ENCODE measurements at places on chromosomes 1 and 21.

DNA sequence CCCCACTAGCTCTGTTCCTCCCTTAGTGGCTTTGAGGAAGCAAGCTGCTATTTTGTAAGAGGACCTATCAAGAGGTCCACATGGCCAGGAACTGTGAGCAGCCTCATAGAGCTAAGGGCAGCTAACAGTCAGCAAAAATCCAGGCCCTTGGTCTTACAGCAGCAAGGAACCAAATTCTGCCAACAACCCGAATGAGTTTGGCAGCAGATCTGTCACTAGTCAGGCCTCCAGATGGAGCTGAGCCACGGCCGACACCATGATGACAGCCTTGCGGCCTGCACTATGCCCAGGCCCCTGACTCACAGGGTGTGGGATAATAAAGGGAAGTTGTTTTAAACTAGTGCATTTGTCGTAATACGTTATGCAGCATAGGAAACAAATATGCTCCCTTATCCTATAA, 28.0 kb upstream of the H3-3A start:
- H3K36me3 ChIP-seq, result no peaks in the 10 kb centered on the region
- peaks cover 6% of the 10 kb centered on the region for H3K27me3 ChIP-seq
- no peak overlapping the region for H3K4me3 ChIP-seq
- no peak overlapping the region for H3K27ac ChIP-seq

DNA sequence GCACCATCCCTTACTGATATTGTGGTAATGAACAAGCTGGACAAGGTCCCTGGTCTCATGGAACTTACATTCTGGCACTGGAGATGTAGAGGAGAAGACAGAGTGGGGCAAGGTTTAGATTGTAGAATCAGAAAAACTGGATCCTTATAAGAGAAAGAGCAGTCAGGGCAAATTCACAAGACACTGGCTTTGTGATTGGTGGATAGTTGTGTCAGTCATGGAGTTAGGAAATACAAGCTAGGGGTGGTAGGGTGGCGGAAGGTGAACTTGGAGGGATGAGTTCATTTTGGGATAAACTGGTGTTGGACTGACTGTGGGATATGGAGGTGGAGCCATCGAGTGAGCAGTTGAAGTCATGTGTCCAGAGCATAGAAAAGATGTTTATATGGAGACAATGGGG, 3.7 kb upstream of the TLR5 start:
- H3K27me3 ChIP-seq, result peaks cover 11% of the 10 kb centered on the region
- no peak overlapping the region for H3K27ac ChIP-seq
- H3K36me3 ChIP-seq, result no peaks in the 10 kb centered on the region
- peaks cover 2% of the 10 kb centered on the region for H3K4me1 ChIP-seq
- no peak overlapping the region for H3K4me3 ChIP-seq
- DNase-seq, result no peak

DNA sequence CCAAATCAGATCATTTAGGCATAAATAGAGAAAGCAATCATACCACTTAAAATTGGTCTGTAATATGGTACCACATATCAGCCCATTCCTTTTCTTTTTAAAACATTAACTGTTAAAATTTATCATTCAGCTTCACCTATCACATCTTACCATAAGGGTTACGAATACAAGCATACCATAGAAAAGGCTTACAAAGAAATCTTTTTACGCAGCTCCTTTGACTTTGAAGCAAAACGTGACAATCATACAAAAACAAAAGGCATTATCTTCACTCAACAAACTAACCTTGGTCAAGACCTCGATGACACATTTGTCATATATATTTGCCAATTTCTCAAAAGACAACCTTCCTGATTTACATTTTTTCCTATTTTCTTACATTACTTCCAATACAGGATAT, 169.0 kb downstream of the SMYD3 start:
- DNase-seq, result no peak
- no peaks in the 10 kb centered on the region for H3K4me1 ChIP-seq
- H3K4me3 ChIP-seq, result no peak overlapping the region

- peak; percentile 90 for DNase-seq
- no peaks in the 10 kb centered on the region for H3K36me3 ChIP-seq
- no peak overlapping the region for H3K27ac ChIP-seq
- H3K4me1 ChIP-seq, result peaks cover 14% of the 10 kb centered on the region
- no peak overlapping the region for H3K4me3 ChIP-seq
Measured at GRCh38 chr1:156815307-156815826, 1.3 kb downstream of the SH2D2A start.

GRCh38 chr1:228872080-228872479, 136.8 kb downstream of the RHOU start:
- H3K36me3 ChIP-seq, result no peaks in the 10 kb centered on the region
- H3K27me3 ChIP-seq, result peaks cover 14% of the 10 kb centered on the region
- peaks cover 6% of the 10 kb centered on the region for H3K4me1 ChIP-seq
- H3K27ac ChIP-seq, result no peak overlapping the region
- no peak overlapping the region for H3K4me3 ChIP-seq
- no peak for DNase-seq

Measured in IMR-90 (cell line).